Right renal cortex interstitium (tissue), 3 donors: ENCODE measurements at places on chromosomes 13 and 19. TPM values are rescaled to one million over a fixed set of nuclear protein-coding genes. Genes with fewer than 3 reads are reported as not detected.
A peak's percentile ranks its signal among the peaks of the same experiment; 100 is the strongest.

DNA sequence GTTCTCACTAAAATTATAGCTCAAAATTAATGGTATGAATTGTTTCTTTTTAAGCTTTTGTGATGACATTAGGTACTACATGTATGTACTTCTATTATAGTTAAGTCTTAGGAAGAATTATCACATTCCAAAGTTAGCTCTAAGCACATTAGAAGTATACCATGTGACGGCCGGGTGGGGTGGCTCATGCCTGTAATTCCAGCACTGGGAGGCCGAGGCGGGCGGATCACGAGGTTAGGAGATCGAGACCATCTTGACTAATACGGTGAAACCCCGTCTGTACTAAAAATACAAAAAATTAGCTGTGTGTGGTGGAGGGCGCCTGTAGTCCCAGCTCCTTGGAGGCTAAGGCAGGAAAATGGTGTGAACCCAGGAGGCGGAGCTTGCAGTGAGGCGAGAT is 1265.1 kb upstream of the SPRY2 start:
- no peak for DNase-seq

- DNase-seq, result no peak
These were observed 6.9 kb downstream of the SBSN start for GRCh38 chr19:35521124-35521743.

GRCh38 chr19:32201636-32202051 is 143.8 kb upstream of the ZNF507 start:
- no peak for DNase-seq

C13orf42 gene
- polyA plus RNA-seq, result 0.22 TPM

DNA sequence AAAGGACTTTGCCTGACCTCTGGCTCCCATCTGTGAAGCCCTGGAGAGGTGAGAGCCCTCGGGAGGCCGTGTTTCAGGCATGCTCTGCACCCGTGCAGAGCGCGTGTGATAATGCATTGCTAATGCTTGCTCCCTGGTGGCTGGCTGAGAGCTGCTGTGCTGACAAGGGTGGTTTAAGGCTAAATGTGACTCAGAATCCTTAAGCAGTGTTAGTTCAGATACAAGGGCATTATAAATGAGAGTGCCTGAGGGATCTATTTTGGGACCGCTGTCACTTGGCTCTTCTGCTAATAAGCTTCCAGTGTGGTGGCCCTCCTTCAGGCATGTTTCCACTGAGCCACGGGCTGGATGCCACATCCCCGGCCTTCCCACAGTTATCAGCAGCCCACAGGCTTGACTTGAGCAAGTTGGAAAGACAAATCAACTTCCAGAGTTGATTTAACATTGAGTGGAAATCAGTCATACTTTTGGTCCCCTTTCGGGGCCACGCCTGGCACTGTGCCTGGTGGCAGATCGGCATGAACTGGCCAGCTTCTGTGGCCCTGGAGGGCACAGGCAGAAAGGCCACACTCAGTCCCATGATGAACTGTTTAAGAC is 17.0 kb downstream of the ALOX5AP start:
- DNase-seq, result no peak

- DNase-seq, result no peak
These were observed 7.3 kb downstream of the URAD start for GRCh38 chr13:27981006-27981708.

ZNF540 gene
- polyA plus RNA-seq, result 5.1 TPM

CGB5 gene
- polyA plus RNA-seq, result not detected

GRCh38 chr13:39297664-39298171 is 259.5 kb downstream of the NHLRC3 start:
- DNase-seq, result no peak

DNA sequence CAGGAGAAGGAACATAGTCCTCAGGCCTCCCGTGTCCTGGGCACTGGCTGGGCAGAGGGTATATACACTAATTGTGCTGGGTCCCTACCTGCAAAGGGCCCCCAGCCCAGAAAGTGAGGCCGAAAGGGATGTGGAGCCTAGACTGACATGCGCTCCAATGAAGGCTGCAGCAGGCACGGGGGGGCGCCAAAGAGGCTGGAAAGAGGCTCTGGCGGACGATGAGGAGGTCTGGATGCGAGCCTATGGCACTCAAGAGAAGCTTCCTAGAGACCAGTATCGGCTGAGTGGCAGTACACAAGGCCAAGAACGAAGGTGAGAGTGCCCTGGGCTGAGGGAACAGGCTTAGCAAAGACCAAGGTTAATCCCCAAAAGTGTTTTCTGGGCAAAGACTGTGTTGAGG is 16.6 kb downstream of the VRK3 start:
- DNase-seq, result no peak

- no peak for DNase-seq
These were observed 74.6 kb downstream of the GNG7 start for GRCh38 chr19:2627855-2628254.

- no peak for DNase-seq
These were observed 66.5 kb upstream of the USPL1 start for GRCh38 chr13:30551189-30551588.

MAP4K1 gene
- 2.9 TPM for polyA plus RNA-seq

SLC17A7 gene
- polyA plus RNA-seq, result 0.25 TPM

DNA sequence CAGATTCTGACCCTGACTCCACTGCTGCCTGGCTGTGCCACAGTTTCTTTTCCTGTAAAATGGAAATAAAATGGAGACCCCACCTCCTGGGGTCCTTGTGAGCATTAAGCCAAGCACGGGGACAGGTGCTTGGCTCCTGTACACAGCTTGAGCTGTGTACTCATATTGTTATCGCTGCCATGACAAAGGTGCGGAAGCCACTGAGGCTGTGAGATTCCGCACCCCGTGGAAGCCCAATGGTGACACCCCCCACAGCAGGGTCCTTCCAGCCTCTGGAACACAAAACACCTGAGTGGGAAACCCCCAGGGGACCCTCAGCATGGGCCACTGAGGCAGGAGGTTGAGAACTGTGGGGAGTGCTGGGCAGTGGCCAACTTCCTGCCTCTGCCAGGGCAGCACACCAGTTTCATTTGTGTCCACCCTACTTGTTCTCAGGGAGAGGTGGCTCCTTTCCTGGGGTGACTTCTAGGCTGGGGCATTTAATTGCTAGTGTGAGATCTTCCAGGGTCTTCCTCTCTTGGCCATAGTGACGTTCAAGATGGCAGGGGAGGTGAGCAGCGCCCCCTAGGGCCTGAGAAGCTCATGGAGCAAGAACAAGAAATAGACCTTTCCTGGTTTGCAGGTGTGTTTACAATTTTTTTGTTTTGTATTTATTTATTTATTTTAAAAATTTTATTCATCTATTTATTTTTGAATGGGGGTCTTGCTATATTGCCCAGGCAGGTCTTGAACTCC is 5.4 kb upstream of the JSRP1 start:
- no peak for DNase-seq

DNA sequence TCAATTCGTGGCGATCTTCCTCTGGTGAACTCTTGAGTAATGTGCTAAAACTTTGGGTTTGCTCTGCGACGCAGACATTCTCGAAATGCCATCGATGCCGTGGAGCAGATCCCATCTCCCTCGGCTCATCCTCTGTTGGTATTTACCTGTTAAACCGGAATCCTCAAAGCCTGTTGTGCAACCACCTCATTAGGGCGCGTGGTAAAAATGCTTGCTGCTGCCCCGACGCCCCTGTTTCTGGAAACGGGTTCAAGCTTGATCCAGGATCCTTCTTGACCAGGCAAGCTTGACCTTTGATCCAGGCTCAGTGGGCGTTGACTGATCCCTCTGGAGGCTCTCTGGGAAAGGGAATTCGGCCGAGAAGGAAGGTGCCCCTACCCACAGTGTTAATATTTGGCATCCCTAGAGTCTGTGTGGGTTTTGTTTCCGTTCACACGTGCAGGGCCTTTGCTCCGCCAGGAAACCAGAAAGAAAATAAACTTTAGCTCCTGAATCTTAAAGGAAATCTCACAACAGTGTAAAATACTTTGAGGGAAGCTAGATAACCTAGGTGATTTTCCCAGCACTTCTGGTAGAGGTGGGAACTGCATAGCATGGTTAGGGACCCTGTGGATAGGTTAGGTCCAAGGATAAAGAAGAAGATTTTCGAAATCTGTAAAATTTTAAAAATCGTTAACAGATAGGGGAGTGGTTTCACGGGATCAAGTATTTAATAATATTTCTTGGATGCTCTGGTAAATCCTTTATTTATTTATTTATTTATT is 1.1 kb downstream of the LSM14A start:
- peak; percentile 60 for DNase-seq

- no peak for DNase-seq
These were observed 134.2 kb downstream of the TSHZ3 start for GRCh38 chr19:31214997-31215396.

GRCh38 chr19:52948025-52948770 is 14.5 kb downstream of the ZNF816 start:
- no peak for DNase-seq

LIG4 gene
- 14.4 TPM for polyA plus RNA-seq

GRCh38 chr13:30654430-30654829 is 36.7 kb downstream of the USPL1 start:
- DNase-seq, result no peak

DNA sequence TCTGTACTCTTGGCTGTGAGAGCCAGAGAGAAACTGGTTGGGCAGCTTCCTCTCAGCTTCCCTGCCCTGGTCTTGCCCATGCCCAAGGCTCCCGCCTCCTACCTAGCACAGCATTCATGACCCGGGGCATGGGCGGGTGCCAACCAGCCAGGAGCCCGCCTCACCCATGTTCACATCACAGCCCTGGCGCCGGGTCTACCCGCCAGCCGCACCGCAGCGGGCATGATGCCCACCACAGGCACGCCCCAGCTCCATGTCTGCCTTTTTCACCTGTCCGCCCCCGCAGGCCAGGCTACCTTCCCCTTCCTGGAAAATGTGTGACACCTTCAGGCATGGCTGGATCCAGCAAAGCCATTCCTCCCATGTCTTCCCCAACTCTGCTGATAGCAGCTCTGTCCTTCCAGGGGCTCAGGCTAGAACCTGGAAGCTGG is 42.1 kb downstream of the PTPRS start:
- no peak for DNase-seq

ZNF93 gene
- 21.2 TPM for polyA plus RNA-seq

DNA sequence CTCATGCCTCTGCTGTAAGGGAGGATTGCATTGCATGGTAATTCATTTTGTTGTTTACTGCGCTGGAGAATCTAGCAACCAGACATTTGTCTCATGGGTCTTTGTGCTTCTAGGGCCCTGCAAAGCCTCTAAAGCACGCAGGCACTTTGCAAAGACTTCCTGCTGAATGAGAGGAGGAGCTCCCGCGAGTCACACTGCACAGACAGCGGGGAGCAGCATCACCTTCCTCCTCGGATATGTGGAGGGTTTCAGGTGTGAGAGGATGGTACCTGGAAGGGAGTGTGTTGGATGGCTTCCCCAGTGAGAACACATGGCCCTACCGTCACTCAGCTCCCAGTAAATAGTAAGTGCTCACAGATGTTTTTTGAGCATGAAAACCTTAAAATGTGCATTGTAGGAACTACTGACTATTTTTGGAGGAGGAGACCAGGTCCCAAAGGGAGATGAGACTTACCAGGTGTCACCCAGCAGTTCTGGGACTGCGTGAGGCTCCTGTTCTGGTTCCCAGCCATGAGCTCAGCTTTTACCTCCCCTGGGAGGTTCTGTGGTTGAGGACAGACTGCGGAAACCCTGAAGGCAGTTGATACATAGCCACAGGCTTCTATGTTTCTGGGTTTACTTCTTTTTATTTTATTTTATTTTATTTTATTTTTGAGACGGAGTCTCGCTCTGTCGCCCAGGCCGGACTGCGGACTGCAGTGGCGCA is 278.0 kb downstream of the FGF9 start:
- no peak for DNase-seq

ZNF69 gene
- 16.8 TPM for polyA plus RNA-seq

YJU2 gene
- 22.1 TPM for polyA plus RNA-seq

DNA sequence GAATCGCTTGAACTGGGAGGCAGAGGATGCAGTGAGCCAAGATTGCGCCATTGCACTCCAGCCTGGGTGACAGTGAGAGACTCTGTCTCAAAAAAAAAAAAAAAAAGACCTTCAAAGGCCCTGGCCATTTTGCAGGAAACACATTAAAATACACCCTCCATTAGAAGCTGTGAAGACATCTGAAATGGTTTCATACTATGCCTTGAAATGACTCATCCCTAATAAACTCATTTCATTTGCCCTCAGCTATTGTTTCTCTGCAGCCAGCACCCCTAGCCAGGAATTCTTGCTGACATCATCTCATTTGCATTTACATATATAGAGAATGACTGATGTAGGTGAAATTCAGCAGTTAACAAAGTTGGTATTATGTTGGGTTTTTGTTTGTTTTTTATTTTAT is 8.7 kb downstream of the EML2 start:
- DNase-seq, result no peak
